ENCODE measurements at places on chromosomes 7 and 10. TPM values are rescaled to one million over a fixed set of nuclear protein-coding genes. Genes with fewer than 3 reads are reported as not detected.
A peak's percentile ranks its signal among the peaks of the same experiment; 100 is the strongest.

The PTPRN2 gene
- 1.2 TPM for total RNA-seq

DNA sequence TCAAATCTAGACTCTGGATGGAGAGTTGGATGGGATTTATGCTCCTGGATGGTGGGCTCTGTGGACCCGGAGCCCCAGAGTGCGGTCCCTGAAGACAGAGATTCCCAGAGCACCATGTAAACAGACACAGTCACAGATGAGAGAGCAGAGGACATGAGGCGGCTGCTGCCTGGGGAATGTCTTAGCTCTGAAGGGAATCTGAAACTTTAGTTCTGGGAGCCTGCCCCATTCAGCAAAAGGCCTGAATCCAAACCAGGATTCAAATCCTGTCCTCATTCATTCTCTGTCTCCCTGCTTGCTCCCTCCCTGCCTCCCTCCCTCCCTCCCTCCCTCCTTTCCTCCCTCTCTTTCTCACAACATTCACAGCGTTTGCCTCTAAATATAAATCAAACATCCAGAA, 49.5 kb upstream of the CALD1 start:
- peaks cover 13% of the 10 kb centered on the region for H3K4me1 ChIP-seq
- H3K27ac ChIP-seq: peak overlapping the region; percentile 93
- peak; percentile 41 for DNase-seq

The PAPOLB gene
- total RNA-seq: 0.29 TPM

GRCh38 chr10:60541451-60541850, 151.8 kb upstream of the ANK3 start:
- H3K4me3 ChIP-seq: no peak overlapping the region
- H3K27ac ChIP-seq: no peak overlapping the region
- no peaks in the 10 kb centered on the region for H3K4me1 ChIP-seq
- no peak for DNase-seq
- no peaks in the 10 kb centered on the region for H3K27me3 ChIP-seq

The CCAR1 gene
- 31.0 TPM for total RNA-seq

DNA sequence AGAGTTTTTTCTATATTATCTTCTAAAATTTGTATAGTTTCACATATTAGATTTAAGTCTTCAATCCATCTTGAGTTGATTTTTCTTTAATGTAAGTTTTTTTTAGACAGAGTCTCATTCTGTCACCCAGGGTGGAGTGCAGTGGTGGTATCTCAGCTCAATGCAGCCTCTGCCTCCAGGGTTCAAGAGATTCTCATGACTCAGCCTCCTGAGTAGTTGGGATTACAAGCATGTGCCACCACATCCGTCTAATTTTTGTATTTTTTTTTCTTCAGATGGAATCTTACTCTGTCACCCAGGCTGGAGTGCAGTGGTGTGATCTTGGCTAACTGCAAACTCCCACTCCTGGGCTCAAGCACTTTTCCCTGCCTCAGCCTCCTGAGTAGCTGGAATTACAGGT, 143.4 kb upstream of the ZNF92 start:
- no peak overlapping the region for H3K27ac ChIP-seq
- no peaks in the 10 kb centered on the region for H3K4me1 ChIP-seq

DNA sequence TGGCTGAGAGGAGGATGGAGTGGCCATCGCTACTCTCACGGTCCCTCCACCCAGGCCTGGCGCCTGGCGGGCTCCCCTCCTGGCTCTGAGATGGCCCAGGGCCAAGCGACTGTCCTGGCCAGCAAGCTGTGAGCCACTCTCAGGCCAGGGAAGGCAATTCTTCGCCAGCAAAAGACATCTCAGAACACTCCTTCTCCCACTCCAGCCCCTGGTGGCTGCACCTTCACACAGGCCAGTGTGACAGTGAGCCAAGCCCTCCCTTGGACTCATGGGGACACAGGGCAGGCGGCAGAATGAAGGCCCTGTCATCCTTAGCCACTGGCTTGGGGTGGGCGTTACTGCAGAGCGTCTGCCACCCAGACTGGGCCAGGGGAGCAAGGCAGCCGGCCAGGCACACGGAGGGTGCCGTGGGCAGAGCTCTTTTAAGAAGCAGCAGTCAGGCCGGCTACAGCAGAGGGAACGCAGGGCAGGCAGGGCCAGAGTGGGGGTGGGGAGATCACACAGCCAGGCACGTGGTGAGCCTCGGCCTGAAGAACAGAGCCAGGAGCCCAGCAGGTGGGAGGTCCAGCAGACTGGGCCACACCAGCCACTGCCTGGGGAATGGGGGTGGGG, 14.4 kb downstream of the STK32C start:
- H3K27ac ChIP-seq: no peak overlapping the region
- H3K4me1 ChIP-seq: no peaks in the 10 kb centered on the region
- H3K36me3 ChIP-seq: no peaks in the 10 kb centered on the region
- no peak overlapping the region for H3K4me3 ChIP-seq
- H3K27me3 ChIP-seq: no peaks in the 10 kb centered on the region
- DNase-seq: no peak

- H3K27ac ChIP-seq: no peak overlapping the region
- no peak overlapping the region for H3K4me3 ChIP-seq
- no peaks in the 10 kb centered on the region for H3K36me3 ChIP-seq
- peaks cover 6% of the 10 kb centered on the region for H3K4me1 ChIP-seq
- H3K27me3 ChIP-seq: no peaks in the 10 kb centered on the region
- no peak for DNase-seq
These were observed 142.4 kb upstream of the SAMD8 start for GRCh38 chr10:74969093-74969492.

DNA sequence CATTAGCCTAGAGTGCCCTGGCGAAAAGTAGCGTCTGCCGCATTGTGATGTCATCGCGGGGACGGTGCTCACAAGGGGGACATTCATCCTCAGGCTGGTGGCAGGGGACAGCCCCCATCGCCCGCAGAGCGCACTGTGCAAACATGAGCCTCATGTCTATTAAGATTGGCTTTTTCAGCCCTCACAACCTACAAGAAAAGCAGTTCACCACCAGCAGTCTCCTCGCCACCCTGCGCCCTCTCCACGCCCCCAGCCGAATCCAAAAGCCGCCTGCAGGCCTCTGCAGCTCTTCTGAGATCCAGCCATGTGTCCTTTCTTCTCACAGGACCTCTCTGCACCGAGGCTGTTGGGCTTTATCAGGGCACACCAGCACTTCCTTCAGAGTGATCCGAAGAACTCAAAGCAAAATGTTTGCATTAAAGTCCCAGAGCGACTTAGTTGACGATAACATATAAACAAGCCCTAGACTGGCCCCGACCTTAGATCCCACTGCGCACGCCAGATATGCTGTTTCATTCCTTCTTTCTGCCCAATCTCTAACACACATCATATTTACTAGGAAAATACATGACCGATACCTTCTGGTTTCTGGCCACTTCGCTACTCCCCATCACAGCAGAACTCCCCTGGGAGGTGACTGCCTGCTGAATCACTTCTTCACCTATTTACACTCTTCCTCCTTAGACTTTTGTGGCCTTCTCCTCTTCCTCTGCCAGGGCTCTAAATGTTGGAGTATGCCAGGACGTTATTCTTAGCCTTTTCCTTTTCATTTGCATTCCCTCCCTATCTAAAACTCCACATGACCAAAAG, 206.0 kb upstream of the SH2B2 start:
- H3K27ac ChIP-seq: no peak overlapping the region
- H3K36me3 ChIP-seq: no peaks in the 10 kb centered on the region
- H3K4me3 ChIP-seq: no peak overlapping the region

GRCh38 chr10:89352802-89353201, 25.0 kb downstream of the IFIT3 start:
- no peaks in the 10 kb centered on the region for H3K36me3 ChIP-seq
- H3K4me3 ChIP-seq: no peak overlapping the region
- H3K27me3 ChIP-seq: no peaks in the 10 kb centered on the region

DNA sequence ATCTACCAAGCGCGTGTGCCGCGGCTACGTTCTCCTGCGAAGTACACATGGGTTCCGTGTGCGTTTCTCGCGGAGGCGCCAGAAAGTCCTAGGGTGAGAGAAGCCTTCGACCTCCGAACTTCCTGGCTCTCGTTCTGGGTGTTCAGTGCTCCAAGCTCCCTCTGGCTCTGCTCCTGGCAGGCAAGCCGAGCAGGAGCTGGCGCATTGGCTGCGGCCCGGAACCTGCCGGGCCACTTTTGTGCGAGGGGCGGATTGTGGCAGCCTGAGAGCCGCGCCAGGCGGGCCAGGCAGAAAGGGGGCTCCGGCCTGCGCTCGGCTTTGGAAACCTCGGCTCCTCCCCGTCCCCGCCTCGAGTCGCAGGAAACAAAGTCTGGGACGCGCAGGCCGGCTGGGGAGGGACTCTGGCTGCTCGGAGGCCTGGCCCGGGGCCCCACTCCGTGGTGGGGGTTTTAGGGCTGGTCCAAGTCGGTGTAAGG, 9.6 kb downstream of the EMX2 start:
- no peaks in the 10 kb centered on the region for H3K27me3 ChIP-seq
- no peaks in the 10 kb centered on the region for H3K36me3 ChIP-seq
- peak overlapping the region; percentile 37 for H3K4me3 ChIP-seq

GRCh38 chr7:64729089-64729848, 63.3 kb downstream of the ZNF107 start:
- H3K4me3 ChIP-seq: no peak overlapping the region
- H3K4me1 ChIP-seq: no peaks in the 10 kb centered on the region
- no peaks in the 10 kb centered on the region for H3K36me3 ChIP-seq
- DNase-seq: no peak

DNA sequence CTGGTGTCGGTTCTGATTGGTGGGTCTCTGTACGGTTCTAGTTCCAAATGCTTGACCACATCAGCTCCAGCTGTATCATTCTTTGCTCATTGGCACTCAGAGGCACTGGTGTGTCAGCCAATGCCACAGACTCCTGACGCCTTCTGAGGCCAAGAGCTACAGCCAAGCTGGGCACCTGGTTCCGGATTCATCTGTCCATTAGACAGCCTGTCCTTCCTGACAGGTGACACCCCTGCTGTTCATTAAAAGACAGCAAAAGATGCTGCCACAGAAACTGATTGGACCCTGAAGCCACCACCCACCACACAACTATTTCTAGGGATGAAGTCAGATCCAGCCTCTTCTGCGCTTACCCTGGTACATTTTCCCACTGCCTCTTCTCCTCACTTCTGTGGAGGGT, 35.6 kb downstream of the COL13A1 start:
- H3K4me1 ChIP-seq: no peaks in the 10 kb centered on the region
- H3K4me3 ChIP-seq: no peak overlapping the region
- H3K36me3 ChIP-seq: no peaks in the 10 kb centered on the region
- no peak for DNase-seq
- H3K27ac ChIP-seq: no peak overlapping the region
- H3K27me3 ChIP-seq: no peaks in the 10 kb centered on the region

DNA sequence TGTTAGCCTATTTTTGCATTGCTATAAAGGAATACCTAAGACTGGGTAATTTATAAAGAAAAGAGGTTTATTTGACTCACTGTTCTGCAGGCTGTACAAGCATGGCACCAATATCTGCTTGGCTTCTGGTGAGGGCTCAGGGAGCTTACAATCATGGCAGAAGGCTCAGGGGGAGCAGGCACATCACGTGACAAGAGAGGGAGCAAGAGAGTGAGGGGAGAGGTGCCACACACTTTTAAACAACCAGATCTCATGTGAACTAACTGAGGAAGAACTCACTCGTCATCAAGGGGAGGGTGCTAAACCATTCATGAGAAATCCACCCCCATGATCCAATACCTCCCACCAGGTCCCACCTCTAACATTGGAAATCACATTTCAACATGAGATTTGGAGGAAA, 73.9 kb upstream of the ADCY1 start:
- H3K36me3 ChIP-seq: no peaks in the 10 kb centered on the region
- no peaks in the 10 kb centered on the region for H3K4me1 ChIP-seq
- H3K4me3 ChIP-seq: no peak overlapping the region
- no peaks in the 10 kb centered on the region for H3K27me3 ChIP-seq

DNA sequence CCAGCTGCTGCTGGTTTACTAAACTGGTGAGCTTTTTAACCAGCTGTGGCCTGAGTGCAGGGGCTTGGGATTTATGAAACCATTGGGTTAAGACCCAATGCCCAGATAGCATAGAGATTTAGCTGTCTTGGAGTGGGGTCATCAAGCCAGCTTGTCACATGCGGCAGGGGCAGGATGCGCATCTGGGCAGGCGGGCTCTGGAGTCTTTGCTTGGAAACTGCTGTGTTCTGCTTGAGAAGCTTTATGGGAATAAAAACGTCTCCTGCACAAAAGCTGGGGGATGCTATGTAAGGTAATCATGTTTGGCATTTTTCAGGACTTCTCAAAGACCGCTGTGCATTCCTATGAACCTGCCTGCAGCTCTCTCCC, 136.3 kb downstream of the MAPK8 start:
- H3K27me3 ChIP-seq: no peaks in the 10 kb centered on the region
- no peak for DNase-seq

The ANXA8L1 gene
- not detected for total RNA-seq

GRCh38 chr7:157280216-157280841, 56.5 kb upstream of the DNAJB6 start:
- no peak for DNase-seq
- H3K27ac ChIP-seq: no peak overlapping the region
- no peak overlapping the region for H3K4me3 ChIP-seq

- no peaks in the 10 kb centered on the region for H3K36me3 ChIP-seq
- no peaks in the 10 kb centered on the region for H3K4me1 ChIP-seq
- no peak overlapping the region for H3K27ac ChIP-seq
- H3K4me3 ChIP-seq: no peak overlapping the region
- no peaks in the 10 kb centered on the region for H3K27me3 ChIP-seq
These were observed 42.9 kb upstream of the IKZF1 start for GRCh38 chr7:50261593-50261992.

The TMEM270 gene
- total RNA-seq: not detected

DNA sequence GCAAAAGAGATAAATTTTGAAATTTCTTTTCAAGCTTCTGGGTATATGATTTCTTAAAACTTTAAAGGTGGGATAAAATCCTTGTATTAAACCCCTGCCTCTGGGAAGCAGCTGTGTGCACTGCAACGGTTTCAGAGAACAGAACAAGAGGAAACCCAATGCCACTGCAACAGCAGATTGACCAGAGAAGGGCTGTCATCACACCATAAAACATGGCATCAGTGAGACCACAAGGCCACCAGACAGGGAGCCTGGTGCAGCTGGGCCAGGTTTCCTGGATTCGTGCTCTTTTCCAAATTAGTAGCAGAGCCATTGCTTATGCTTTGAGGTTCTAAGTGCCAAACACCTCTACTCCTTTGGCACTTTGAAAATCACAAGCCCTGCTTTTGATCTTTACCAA, 152.4 kb downstream of the PRPF18 start:
- H3K27me3 ChIP-seq: no peaks in the 10 kb centered on the region
- H3K36me3 ChIP-seq: no peaks in the 10 kb centered on the region
- H3K4me1 ChIP-seq: no peaks in the 10 kb centered on the region
- H3K4me3 ChIP-seq: no peak overlapping the region
- H3K27ac ChIP-seq: no peak overlapping the region
- DNase-seq: no peak

Measured in uterus (tissue), 4 donors.